Hepatic stellate cell (primary cell): ENCODE measurements at places on chromosomes 3 and 15.

GRCh38 chr3:52083556-52084087 is 27.3 kb upstream of the DUSP7 start:
- no peak for DNase-seq

GRCh38 chr3:68479779-68480178 is 452.6 kb downstream of the TAFA4 start:
- DNase-seq, result no peak

- no peak for DNase-seq
Observed at GRCh38 chr3:177823701-177824189, 626.5 kb upstream of the TBL1XR1 start.

DNA sequence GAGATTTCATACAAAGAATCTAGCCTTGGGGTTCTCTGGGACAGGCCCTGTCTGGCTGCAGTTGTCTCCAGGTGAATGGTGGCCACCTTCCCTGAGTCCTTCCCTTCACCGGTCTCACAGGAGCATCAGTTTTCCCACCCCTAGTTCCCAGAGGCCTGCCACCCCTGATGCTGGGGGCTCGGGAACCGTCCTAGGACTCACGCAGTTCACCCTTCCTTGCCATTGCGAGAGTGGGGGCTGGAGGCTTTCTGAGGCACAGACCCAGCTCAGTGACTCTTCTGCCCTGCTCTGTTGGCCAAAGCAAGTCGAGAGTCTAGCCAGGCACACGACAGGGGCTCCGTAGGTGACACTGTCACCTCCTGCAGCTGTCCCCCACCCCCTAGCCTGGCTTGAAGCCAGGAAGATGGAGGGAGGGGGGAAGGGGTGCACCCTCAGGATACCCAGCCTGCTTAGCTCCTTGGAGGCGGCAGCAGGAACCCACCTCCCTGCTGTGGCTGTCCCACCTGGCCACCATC is 130.3 kb downstream of the NUP210 start:
- no peak for DNase-seq

DNA sequence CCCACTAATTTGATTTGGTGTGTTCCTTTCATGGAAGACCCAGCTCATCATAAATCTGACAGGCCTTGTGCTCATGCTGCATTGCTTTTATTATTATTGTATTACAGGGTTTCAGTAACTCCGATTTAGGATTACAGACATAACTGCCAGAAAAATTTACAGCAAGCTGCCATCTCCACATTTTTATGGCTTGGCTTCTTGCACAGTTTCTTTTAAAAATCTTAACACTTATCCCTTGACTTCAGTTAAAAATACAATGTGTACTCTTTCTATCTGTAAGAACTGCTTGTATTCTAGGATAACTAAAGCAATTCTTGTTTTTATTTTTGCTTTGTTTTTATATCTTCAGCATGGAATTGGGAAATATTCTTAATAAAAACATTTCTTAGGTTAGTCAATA is 612.2 kb downstream of the DIPK2A start:
- DNase-seq, result no peak

DNA sequence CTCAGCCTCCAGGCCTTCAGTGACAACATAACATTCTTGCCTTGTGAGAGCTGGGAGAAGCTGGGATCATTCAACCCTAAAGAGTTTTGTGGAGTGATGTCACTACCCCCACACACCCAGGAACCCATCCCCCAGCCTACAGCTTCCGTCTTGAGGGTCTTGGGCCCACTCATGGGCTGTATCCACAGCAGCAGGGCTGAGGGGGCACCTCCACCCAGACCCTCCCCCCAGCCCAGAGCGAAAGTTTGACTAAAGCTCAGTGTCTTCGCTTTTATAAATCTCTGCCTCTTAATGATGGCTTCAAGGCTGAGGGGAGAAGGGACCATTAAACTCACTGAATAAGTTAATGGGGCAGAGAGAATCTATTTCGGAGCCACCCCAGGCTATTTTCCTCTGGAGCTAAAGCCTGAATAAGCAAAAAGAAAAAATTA is 23.8 kb downstream of the NTRK3 start:
- no peak for DNase-seq

DNA sequence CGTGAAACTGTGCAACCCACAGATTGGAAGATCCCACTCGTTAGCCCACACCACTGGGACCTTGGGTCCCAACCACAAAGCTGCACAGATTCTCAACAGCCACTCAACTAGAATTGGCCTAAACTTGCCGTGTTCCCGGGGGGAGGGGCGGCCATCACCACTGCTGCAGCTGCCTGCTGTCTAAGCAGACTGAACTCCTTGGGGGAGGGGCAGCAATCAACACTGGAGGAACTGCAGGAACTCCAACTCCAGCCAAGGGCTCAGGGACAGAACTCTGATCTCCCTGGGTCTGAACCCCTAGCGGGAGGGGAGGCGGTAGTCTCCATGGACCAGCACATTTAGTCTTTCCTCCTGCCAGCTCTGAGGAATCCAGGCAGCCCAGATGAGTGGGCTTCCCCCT is 205.9 kb downstream of the RSL24D1 start:
- no peak for DNase-seq

GRCh38 chr15:90009301-90010022 is 8.3 kb downstream of the ZNF710 start:
- DNase-seq, result no peak

GRCh38 chr15:35115155-35115725 is 30.1 kb upstream of the NANOGP8 start:
- no peak for DNase-seq

DNA sequence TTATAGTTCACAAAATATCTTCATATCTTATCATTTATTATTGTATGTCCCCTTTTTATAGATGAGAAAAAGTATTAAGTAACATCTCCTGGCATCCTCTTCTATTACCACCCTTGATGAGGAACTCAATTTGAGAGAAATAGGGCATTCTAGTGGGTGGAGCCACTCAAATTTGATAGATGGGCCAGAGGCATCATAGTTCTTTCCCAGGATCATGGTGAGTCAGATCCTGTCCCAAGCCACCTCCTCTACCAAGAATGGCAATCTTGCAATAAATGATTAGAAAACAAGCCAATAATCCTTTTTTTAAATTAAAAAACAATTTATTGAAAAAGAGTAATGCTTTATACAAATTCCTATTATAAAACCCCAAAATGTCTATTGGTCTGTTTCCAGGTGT is 16.8 kb downstream of the CLDN1 start:
- DNase-seq, result no peak

GRCh38 chr3:57983734-57984518 is 24.3 kb upstream of the FLNB start:
- peak; percentile 53 for DNase-seq

GRCh38 chr15:100612539-100612938 is 10.2 kb downstream of the ASB7 start:
- DNase-seq, result no peak

GRCh38 chr15:33699691-33700447 is 268.4 kb upstream of the CHRM5 start:
- no peak for DNase-seq

DNA sequence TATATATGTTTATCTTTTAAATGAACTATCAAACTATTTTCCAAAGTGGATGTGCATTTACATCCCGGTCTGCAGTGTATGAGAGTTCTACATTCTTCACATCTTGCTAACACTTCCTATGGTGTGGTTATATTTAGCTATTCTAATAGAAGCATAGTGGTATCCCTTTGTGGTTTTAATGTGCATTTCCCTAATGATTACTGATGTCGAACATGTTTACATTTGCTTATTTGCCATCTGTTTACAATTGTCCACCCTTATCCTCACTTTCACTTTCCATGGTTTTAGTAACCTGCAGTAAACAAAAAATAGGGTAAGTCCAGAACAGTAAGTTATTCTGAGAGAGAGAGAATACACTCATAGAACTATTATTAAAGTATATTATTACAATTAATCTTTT is 360.5 kb upstream of the NAALADL2 start:
- peak; percentile 4 for DNase-seq

GRCh38 chr3:177615015-177615414 is 417.7 kb upstream of the TBL1XR1 start:
- DNase-seq, result peak; percentile 25

DNA sequence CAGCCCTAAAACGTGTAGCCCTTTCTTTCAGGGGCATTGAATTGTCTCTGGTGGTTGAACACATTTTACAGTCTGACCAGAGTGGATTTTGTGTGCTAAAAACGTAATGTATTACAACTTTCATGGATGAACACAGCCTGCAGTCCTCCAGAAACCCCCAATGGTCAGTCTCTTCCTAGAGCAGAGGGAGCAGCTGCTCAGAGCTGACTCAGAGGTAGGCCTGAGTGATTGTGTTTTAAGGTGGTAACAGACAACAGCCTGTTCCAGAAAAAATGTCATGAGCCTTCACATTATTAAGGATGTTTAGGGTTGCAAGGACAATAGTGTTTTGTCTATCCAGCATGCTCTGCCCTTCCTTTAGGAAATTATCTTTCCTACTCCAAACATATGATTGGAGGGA is 34.5 kb upstream of the CTNNB1 start:
- no peak for DNase-seq

DNA sequence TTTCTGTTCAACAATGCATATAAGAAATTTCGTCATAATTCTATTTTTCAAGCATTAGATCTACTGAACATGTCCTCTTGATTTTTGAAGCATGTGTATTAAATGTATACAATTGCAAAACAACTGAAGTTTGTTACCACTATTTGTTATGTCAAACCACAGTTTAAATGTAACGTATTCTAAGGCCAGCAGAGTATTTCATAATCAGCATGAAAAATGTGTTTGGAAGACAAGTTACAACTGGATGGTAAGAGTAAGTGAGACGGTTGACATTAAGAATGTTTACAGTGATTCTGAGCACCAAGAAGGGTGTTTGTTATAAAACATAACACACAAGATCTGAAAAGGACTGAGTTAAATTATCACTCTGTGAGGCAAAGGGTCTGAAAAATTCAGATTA is 738.4 kb downstream of the PLOD2 start:
- no peak for DNase-seq

- no peak for DNase-seq
Observed at GRCh38 chr15:62625429-62626033, 417.0 kb upstream of the TPM1 start.

- no peak for DNase-seq
Observed at GRCh38 chr15:82292271-82292670, 29.7 kb downstream of the SAXO2 start.

GRCh38 chr3:125154800-125155269 is 57.7 kb downstream of the SLC12A8 start:
- no peak for DNase-seq

DNA sequence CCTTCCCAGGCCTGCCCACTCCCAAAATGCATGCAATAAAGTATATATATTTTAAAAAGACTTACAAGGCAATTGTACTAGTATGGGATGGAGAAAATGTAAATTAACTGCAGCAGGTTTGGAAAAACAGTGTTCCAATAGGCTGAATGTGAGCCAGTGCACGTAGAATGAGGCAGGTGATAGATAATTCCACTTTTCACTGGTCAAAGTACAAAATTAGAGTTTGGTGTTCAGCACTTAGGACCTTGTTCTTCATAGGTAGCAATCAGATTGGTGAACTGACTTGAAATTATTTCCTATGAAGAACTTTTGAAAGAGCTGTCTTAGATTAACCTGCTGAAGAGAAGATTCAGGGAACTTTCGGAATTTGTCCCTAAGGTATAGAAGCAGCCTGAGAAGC is 1.9 kb downstream of the WDR48 start:
- DNase-seq, result no peak

GRCh38 chr3:99941211-99941610 is 123.5 kb downstream of the CMSS1 start:
- no peak for DNase-seq

DNA sequence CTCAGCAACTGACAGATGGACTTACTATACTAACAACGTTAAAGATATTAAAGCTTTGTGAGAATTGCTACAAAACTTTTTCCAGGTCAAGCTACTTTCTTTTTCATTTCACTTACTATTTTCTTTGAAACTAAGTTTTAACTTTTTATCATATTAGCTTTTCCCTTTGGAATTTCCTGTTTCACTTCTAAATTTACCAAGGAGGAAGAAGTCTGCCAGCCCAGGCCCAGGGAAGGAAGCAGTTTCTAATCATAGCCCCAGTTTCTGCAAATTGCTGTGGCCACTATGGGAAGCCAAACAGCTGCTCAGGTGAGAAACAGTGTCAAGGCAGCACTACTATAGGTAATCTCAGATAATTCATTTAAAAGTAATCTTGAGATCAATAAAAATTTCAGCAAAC is 18.4 kb downstream of the CYFIP1 start:
- DNase-seq, result no peak

DNA sequence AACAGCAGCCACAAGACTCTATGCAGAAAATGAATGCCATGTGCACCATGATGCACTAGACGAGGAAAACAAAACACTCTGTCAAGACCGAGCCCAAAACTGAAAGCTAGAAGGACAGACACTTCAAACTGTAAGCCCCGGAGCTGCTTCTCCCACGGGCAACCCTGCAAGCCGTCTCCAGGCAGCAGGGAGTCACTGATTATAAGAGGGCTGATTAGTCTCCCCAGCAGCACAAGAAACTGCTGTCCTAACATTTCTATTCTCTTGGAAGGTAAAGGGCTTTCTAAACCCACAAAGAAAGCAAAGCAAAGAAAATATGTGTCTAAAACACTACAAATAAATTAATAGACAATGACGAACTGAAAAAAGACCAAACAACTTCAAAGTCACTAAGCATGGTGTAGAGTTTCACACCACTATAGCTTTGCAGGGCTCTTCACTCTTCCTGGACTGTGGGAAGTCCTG is 15.5 kb downstream of the TBC1D2B start:
- no peak for DNase-seq

GRCh38 chr3:18891641-18892040 is 256.7 kb upstream of the KCNH8 start:
- DNase-seq, result no peak

DNA sequence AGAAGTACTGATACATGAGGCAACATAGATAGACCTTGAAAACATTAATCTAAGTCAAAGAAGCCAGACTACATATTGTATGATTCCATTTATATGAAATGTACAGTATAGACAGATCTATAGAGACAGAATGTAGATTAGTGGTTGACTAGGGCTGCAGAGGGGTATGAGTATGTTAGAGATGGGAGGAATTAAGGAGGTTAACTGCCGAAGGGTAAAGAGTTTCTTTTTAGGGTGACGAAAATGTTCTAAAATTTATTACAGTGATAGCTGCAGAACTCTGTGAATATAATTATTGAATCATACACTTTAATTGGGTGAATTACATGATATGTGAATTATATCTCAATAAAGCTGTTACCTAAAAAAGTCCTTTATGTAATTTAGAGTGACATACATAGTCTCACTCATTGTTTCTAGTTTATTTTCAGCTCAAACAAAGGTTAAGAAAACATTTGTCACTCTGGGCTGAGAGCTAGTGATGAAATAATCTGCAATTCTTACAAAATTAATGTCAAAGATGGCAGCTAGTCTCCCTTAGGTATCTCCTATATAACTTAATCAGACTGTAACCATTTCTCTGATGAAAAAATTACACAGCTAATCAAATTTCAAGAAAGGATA is 61.4 kb downstream of the DENND4A start:
- no peak for DNase-seq

- DNase-seq, result no peak
Observed at GRCh38 chr15:68782589-68783161, 38.0 kb downstream of the ANP32A start.

- no peak for DNase-seq
Observed at GRCh38 chr15:56883088-56883487, 35.4 kb upstream of the TCF12 start.
